ENCODE measurements at places on chromosomes 4 and X. TPM values are rescaled to one million over a fixed set of nuclear protein-coding genes. Genes with fewer than 3 reads are reported as not detected.
A peak's percentile ranks its signal among the peaks of the same experiment; 100 is the strongest.

GRCh38 chr4:185280608-185281007, 71.2 kb downstream of the SNX25 start:
- no peak for DNase-seq
- no peaks in the 10 kb centered on the region for H3K4me1 ChIP-seq
- no peak overlapping the region for H3K4me3 ChIP-seq
- H3K27ac ChIP-seq: peak overlapping the region; percentile 62

DNA sequence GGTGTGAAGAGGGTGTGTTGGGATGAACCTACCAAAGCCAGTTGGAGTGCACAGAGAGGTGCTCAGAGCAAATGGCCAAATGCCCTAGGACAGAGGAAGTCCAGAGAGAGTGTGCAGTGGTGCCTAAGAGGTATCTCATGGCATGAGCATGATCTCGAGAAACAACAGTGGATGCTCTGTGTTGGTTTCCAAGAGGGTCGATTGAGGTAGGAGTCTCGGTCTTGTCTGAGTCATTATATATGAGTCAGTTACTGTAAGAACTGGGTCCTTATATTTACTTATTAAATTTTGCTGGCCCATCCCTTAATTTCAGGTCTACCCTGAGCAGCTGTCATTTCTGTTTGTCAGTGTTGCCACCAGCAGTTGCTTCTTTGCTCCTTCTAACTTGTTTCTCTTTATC, 86.6 kb upstream of the TMEM150C start:
- no peak overlapping the region for H3K4me3 ChIP-seq
- no peak for DNase-seq
- no peaks in the 10 kb centered on the region for H3K4me1 ChIP-seq

GRCh38 chr4:113406723-113407016, 354.9 kb downstream of the CAMK2D start:
- no peak overlapping the region for H3K27ac ChIP-seq
- no peak overlapping the region for H3K4me3 ChIP-seq
- DNase-seq: no peak
- no peaks in the 10 kb centered on the region for H3K36me3 ChIP-seq
- no peaks in the 10 kb centered on the region for H3K27me3 ChIP-seq
- no peaks in the 10 kb centered on the region for H3K4me1 ChIP-seq

ADD1 gene
- 233 TPM for total RNA-seq

- no peaks in the 10 kb centered on the region for H3K36me3 ChIP-seq
- H3K27ac ChIP-seq: no peak overlapping the region
- no peak for DNase-seq
- no peak overlapping the region for H3K4me3 ChIP-seq
Measured at GRCh38 chrX:35829501-35829900, 31.4 kb downstream of the MAGEB16 start.

EVC gene
- total RNA-seq: 1.1 TPM

- DNase-seq: no peak
- no peaks in the 10 kb centered on the region for H3K36me3 ChIP-seq
- no peaks in the 10 kb centered on the region for H3K27me3 ChIP-seq
- no peak overlapping the region for H3K4me3 ChIP-seq
- H3K27ac ChIP-seq: no peak overlapping the region
Measured at GRCh38 chr4:8559524-8560264, 20.5 kb upstream of the GPR78 start.

All from colonic mucosa (tissue), 4 donors.